ENCODE measurements at places on chromosomes 3 and 15.

DNA sequence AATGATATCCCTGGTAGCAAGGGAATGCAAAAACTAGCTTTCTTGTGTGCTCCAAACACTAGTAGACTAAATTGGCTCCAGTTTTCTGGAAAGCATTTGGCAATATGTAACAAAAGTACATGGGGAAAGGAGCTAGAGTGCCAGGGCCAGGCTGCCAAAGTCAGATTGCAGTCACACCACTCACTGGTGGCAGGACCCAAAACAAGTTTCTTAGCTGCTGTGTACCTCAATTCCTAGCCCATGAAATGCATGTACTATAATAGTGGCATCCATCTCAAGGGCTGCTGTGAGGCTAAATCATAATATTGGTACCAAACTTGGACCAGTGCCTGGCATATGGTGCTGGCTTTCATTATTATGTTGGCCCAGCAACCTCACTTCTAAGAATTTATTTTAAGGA, 49.3 kb downstream of the CLDN18 start:
- DNase-seq, result no peak

DNA sequence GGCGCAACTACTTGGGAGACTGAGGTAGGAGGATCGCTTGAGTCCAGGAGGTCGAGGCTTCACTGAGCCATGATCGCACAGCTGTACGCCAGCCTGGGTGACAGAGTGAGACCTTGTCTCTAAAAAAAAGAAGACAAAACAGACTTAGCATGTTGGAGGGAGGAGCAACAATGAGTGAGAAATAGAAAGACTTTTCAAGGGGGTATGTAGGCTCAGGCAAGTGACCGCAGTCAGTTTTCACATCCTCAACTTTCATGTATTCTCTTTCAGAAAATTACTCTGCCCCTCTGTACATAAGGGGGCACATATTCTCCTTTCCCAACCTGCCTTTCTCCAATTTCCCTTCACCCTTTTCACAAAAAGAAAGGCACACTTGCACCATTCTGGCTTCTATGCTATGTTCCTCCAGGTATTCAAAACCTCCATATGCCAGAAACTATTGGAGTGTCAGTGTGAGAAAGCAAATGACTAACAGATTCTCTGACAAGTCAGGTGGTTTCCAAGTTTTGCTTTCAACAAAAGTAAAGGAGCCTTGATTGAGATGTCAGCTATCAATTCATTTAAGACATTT, 7.6 kb downstream of the NSUN3 start:
- no peak for DNase-seq

- DNase-seq, result no peak
Measured at GRCh38 chr15:80559320-80559693, 135.8 kb upstream of the ABHD17C start.

GRCh38 chr3:168331756-168332155, 236.0 kb upstream of the GOLIM4 start:
- no peak for DNase-seq

- DNase-seq, result no peak
Measured at GRCh38 chr3:15646851-15647511, 45.4 kb downstream of the BTD start.

- DNase-seq, result no peak
Measured at GRCh38 chr3:161203485-161204098, 17.5 kb upstream of the NMD3 start.

- no peak for DNase-seq
Measured at GRCh38 chr3:194386648-194387047, 12.4 kb downstream of the GP5 start.

DNA sequence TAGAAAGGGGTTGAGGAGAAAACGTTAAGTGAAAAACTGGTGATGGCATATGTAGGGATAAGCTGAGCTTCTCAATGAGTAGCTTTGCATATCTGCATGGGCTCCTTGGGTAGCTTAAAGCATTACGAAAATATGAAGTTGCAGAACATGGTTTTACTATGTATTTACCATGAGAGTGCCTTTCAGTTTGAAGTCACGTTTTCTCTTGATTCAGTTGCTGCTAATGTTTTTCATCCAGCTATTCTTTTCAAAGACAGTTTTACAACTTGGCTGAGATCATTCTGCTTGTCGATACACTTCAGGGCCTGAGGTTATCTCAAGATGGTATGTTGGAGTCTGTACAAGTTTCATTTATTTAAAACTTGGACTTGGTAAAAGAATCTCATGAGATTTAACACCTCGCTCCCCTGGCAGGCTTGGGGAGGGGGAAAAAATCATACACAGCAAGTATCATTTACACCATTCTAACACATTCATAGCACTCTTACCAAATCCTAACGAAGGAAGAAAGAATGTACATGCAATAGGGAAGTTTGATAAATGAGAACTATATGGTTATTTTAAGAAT, 103.3 kb upstream of the CMC1 start:
- DNase-seq, result no peak

DNA sequence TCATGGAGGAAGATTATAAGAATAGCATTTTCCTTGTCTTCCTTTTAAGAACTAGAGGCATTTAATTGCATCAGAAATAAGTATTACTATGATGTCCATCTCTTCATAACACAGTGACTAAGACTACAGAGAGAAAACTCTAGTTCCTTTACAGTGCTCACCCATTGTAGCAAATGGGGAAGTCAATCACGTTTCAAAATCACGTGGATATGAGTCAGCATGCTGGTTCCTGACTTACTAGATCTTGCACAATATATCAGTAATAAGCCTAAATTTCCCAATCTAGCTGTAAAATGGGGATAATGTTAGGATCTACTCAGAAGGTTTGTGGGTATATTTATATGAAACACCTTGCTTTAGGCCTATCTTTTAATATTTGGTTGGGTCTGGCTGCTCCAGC, 254.8 kb upstream of the EOMES start:
- DNase-seq, result no peak

GRCh38 chr3:11164607-11165006, 10.3 kb downstream of the HRH1 start:
- no peak for DNase-seq

- no peak for DNase-seq
Measured at GRCh38 chr15:42691770-42692169, 45.2 kb downstream of the CDAN1 start.

All from mucosa of gallbladder (tissue), 1 donor.